ENCODE measurements at places on chromosomes 4 and X.

DNA sequence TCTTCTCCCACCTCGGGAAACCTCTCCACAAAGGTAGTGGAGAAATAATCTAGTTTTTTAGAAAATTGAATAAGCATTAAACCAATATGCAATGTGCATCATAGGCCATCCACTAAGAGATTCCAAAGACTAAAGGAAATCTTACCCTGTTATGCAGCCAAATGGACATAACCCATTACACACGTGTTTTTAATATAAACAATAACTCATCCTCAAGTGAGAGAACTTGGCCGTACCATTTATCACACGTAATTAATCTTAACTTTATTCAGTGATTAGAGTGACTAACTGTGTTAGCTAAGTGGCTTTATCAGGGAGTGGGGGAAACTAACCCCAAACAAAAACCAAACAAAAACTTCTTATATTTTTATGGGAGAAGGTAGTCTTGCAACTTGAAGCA is 57.8 kb downstream of the AFM start:
- no peaks in the 10 kb centered on the region for H3K27me3 ChIP-seq
- H3K4me3 ChIP-seq: no peak overlapping the region
- no peak for DNase-seq
- no peaks in the 10 kb centered on the region for H3K4me1 ChIP-seq
- H3K36me3 ChIP-seq: no peaks in the 10 kb centered on the region
- no peak overlapping the region for H3K27ac ChIP-seq

DNA sequence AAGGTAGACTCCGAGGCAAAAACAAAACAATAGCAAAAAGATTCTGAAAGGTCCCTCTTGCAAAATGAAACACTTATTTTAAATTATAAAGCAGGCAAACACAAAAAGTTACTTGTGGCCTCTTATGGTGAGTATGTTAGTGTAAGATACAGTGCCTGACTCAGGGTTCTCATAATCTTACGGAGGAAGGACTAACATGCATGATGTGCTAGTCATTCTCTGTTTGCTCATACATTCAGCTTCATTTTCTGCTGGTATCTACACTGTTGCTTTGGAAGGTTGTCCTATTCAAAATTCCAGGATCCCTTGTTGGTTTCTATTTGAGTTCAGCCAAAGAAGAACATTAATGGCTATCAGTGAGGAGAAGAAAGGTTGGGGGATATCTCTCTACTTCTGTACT is 249.1 kb upstream of the FAM47A start:
- no peaks in the 10 kb centered on the region for H3K36me3 ChIP-seq

DNA sequence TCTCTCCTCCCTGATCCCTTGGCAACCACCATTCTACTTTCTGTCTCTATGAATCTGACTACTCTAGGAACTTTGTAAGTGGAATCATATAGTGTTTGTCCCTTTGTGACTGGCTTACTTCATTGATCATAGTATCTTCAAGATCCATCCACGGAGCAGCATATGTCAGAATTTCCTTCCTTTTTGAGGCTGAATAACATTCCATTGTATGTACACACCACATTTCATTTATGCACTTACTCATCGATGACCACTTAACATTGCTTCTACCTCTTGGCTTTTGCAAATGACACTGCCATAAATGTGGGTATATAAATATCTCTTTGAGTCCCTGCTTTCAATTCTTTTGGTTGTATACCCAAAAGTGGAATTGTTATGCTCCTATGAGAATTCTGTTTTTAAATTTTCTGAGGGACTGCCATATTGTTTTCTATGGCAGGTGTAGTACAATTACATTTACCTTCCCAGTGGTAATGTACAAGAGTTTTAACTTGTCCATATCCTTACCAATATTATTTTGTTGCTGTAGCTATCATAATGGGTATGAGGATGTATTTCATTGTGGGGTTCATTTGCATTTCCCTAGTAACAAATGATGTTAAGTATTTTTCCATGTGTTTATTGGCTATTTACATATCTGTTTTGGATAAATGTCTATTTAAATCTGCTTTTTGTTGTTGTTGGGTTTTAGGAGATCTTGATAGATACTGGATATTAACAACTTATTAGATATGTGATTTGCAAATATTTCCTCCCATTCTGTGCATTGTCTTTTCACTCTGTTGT is 466.1 kb downstream of the C4orf33 start:
- no peaks in the 10 kb centered on the region for H3K4me1 ChIP-seq
- no peaks in the 10 kb centered on the region for H3K27me3 ChIP-seq
- H3K4me3 ChIP-seq: no peak overlapping the region
- no peaks in the 10 kb centered on the region for H3K36me3 ChIP-seq

DNA sequence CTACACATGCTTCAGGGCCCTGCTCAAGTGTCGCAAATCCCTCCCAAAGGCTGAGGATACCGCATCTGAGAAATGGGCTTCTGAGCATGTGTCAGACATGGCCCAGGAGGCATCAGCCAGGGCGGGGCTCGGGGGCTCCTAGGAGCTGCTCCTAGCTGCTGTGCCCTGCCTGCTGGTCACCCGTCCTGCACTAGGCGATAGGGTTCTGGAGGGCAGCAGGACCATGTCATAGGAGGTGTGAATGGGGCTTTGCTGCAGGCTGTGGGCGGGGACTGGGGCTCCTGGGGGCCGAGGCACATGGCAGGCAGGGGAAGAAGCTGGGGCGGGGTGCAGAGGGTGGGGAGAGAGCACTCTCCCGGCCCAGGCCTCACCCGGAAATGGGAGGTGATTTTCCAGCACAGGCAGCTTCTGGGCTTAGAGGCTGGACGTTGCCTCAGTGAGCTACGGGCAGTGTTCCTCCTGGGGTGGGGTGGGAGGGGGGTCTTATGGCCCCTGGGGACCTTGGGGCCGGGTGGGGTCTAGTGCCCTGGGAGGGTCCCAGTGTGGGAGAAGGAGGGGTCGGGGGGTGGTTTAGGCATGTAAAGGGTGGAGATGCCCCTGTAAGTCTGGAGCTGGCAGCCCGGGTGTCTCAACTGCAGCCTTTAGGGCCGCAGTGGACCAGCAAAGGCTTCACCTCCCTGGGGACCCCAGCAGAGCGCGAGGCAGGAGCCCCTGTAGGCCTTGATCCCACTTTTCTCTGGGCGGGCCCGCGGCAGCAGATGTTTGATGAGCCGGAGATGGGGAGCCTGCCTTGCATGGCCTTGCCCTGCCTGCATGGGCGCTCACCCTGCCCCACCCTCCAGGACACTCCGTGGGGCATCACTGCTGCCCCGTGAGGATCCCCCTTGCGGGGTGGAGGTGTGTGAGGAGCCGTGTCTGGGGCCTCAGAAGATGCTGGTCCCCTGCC is 98.6 kb upstream of the LRPAP1 start:
- H3K27me3 ChIP-seq: no peaks in the 10 kb centered on the region
- no peaks in the 10 kb centered on the region for H3K36me3 ChIP-seq

- no peak for DNase-seq
- no peak overlapping the region for H3K4me3 ChIP-seq
- no peaks in the 10 kb centered on the region for H3K4me1 ChIP-seq
- H3K27me3 ChIP-seq: no peaks in the 10 kb centered on the region
Observed at GRCh38 chr4:112881842-112882241, 167.6 kb upstream of the ANK2 start.

GRCh38 chrX:119132961-119133360 is 5.3 kb upstream of the KIAA1210 start:
- H3K36me3 ChIP-seq: no peaks in the 10 kb centered on the region
- H3K27ac ChIP-seq: no peak overlapping the region
- H3K27me3 ChIP-seq: peaks cover 2% of the 10 kb centered on the region

DNA sequence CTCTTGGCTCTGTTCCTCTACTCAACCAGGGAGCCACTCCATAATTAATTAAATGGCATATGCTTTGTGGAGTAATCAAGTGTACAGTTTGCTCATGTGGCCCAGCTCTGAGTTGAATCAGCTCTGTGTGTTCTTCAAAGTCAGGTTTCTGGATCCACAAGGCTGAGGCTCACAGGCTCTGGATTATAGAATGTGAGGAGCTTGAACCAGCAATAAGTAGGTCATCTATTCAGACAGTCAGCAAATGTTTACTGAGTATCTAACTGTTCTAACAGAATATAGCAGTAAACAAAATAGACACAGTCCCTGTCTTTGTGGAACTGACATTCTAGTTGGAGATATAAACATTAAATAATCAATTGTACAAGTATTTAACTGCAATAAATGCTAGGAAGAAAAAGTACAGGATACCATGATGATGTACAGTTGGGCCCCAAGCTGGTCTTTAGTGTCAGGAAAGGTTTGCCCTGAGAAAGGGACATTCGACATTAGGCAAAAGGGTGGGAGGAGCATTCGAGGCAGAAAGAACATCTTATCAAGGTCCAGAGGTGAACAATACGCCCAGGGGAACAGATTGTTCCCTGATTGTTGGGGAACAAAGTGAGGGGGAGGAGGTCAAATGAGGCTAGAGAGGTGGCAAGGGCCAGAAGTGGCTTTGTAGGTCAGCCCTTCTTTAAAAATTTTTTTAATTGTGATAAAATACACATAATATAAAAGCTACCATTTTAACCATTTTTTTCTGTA is 20.5 kb upstream of the TSR2 start:
- H3K4me3 ChIP-seq: no peak overlapping the region
- H3K4me1 ChIP-seq: peaks cover 10% of the 10 kb centered on the region
- DNase-seq: no peak
- H3K36me3 ChIP-seq: no peaks in the 10 kb centered on the region
- no peak overlapping the region for H3K27ac ChIP-seq
- H3K27me3 ChIP-seq: peaks cover 25% of the 10 kb centered on the region

DNA sequence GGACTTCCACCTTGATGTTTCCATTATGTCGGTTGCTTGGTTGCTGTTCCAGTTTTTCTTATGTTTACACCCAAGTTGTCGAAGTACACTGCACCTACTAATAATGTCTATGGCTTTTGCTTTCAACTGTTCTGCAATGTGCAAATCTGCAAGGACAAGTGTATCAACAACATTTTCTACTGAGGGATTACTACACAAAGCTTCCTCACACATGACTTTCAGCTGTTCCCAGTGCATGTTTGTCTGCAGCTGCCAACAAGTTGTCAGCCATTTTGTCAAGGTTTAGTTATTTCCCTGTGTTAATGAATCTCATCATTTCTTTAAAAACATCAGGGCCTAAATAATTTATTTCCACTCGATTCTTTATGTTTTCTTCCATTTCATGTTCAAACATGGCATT is 45.4 kb upstream of the UGT2A3 start:
- H3K36me3 ChIP-seq: no peaks in the 10 kb centered on the region
- no peaks in the 10 kb centered on the region for H3K4me1 ChIP-seq
- H3K4me3 ChIP-seq: no peak overlapping the region
- no peaks in the 10 kb centered on the region for H3K27me3 ChIP-seq
- DNase-seq: no peak

- no peak overlapping the region for H3K4me3 ChIP-seq
- no peak overlapping the region for H3K27ac ChIP-seq
- no peaks in the 10 kb centered on the region for H3K4me1 ChIP-seq
- no peaks in the 10 kb centered on the region for H3K27me3 ChIP-seq
- DNase-seq: no peak
Observed at GRCh38 chr4:60259781-60260180, 940.3 kb upstream of the ADGRL3 start.

DNA sequence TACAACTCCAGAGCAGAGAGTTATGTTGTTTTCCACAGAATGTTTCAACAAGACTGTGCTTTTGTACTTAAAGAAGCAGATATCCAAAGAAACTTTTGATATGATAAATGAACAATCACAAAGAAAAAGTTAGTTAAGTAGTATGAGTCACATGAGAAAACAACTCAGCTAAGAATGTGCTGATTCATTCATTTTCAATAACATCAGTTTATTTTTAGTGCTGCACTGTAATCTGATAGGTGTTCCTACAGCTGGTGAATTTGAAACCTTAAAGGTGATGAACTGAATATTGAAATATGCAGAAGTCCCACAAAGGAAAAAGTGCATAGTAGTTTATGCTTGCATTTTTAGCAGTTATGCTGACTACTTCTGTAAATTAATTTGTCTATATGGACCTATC is 180.3 kb upstream of the TENM3 start:
- H3K4me3 ChIP-seq: no peak overlapping the region
- no peak for DNase-seq
- no peak overlapping the region for H3K27ac ChIP-seq
- H3K27me3 ChIP-seq: no peaks in the 10 kb centered on the region

DNA sequence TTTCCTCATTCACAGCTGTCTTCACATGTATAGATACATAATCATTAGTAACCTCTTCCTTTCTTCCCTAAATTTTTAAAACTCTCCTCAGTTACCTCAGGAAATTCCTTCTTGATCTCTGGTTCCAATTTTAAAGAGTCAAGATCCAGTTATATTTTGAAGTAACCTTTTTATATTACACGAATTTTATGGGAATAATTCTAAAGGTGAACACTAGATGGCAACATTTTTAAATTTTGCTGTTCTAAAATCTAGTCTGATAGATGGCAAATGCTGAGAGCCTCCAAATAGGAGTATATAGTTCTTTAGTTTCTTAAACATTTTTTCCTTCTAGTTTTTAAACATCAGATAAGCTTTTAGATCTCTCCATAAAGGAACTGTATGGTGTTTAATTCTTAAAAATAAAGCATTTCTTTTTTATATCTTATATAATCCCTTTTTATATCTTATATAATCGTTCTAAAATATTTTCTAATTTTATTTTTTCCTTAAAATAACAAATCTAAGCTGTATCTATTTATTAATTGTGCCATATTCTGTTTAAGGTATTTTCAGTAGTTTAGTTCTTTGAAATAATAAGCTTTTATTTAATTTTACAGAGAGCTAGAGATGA is 37.9 kb upstream of the PAPSS1 start:
- H3K27ac ChIP-seq: no peak overlapping the region
- no peak overlapping the region for H3K4me3 ChIP-seq
- H3K27me3 ChIP-seq: peaks cover 11% of the 10 kb centered on the region
- no peaks in the 10 kb centered on the region for H3K36me3 ChIP-seq

DNA sequence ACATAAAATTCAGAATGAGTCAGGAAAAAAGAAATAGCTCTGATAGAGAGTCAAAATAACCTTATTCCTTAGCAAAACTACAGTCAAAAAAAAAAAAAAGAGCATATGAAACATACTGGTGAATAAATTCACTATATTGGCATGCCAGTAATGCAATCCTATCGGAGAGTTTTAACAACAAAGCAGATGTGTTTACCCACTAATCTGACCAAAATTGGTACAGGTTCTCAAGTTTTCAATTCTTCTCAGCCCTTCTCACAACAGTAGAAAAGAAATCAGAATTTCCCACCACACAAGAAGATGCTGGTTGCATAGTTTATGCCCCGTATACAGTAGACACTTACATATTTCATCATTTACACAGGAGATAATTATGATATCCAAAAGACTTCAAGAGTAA is 59.4 kb downstream of the LCORL start:
- DNase-seq: no peak
- H3K4me3 ChIP-seq: no peak overlapping the region
- no peaks in the 10 kb centered on the region for H3K4me1 ChIP-seq
- no peaks in the 10 kb centered on the region for H3K27me3 ChIP-seq
- H3K36me3 ChIP-seq: peaks cover 6% of the 10 kb centered on the region

DNA sequence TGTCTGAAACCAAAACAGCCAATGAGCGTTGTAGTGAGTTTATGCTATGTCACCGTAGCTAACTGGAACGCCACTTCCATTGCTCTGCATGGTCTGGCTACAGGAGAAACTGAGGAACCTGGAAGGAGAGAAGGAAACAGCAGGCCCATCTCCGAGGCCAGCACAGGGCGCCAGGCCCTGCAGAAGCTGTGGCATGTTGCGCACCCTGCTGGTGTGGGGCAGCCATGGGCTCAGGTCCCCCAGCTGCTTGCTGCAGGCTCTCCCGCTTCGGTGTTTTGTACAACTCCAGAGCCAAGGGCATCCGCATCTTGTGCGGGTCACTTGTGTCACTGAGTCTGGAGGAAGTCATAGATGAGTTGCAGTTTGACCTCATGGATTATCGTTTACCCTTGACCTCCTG is 89.2 kb downstream of the AFAP1 start:
- H3K27ac ChIP-seq: no peak overlapping the region
- H3K4me3 ChIP-seq: no peak overlapping the region
- peaks cover 2% of the 10 kb centered on the region for H3K27me3 ChIP-seq
- peaks cover 46% of the 10 kb centered on the region for H3K4me1 ChIP-seq

- H3K36me3 ChIP-seq: peaks cover 14% of the 10 kb centered on the region
- peaks cover 24% of the 10 kb centered on the region for H3K4me1 ChIP-seq
- no peak overlapping the region for H3K27ac ChIP-seq
Observed at GRCh38 chrX:107709266-107709806, 66.3 kb downstream of the TSC22D3 start.

Data from activated CD8-positive, alpha-beta T cell treated with anti-CD3 and anti-CD28 coated beads, Interleukin-2, amount 10 ng/mL, durations not matched to agents 7 days and 5 days (primary cell).